ENCODE measurements at places on chromosomes 1 and 21. TPM values are rescaled to one million over a fixed set of nuclear protein-coding genes. Genes with fewer than 3 reads are reported as not detected.

DNA sequence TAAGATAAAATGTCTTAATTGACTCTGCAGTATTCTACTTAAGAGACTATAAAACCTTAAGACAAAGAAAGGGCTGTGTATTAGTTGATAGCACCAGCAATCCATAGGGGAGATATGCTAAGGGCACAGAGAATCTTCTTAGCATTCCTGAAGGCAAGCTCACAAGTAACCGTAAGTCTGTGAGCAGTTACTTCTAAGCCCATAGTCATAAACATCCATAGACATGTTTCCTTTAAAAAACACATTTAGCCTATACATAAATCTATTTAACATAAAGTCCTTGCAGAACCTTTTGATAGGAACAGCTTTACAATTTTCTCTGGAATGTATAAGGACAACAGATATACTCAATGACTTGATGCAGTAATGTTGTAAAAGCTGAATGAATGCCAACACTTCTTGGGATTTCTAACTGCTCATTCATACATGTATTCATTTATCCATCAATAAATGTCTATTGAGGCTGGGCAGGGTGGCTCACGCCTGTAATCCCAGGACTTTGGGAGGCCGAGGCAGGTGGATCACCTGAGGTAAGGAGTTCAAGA is 6.3 kb upstream of the ERRFI1 start:
- no peak for DNase-seq

GRCh38 chr1:29593601-29594382 is 357.5 kb downstream of the PTPRU start:
- no peak for DNase-seq

The SPAG17 gene
- total RNA-seq, result not detected

GRCh38 chr21:28522014-28522799 is 470.5 kb downstream of the LTN1 start:
- DNase-seq, result no peak

DNA sequence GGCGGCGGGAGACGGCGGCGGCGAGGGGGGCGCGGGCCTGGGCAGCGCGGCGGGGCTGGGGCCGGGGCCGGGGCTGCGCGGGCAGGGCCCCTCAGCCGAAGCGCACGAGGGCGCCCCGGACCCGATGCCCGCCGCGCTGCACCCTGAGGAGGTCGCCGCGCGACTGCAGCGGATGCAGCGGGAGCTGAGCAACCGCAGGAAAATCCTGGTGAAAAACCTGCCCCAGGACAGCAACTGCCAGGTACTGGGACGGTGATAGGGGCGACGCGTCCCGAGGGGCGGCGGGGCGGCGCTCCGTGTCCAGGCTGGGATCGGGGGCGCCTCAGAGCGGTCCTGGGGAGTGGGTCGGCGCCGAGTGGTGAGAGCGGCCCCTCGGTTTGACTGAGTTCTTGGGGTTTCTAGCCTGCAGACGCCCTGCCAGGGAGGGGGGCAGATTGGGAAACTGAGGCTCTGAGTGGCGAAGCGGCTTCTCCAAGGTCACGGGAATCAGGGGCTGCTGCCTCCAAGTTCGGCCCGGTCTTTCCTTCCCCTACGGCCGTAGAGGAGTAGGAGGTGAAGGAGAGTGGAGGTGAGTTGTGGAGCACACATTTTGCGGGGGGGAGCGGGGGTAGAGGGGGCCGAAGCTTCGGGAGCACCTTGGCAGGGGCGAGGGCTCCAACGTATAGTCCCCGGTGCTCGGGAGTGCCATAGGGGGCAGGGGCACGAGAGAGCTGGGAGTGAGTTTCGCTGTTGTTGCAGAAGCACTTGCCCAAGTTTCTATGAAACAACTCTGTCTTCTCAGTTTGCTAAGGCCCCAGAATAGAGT is 508 bp downstream of the RAVER2 start:
- DNase-seq, result no peak

DNA sequence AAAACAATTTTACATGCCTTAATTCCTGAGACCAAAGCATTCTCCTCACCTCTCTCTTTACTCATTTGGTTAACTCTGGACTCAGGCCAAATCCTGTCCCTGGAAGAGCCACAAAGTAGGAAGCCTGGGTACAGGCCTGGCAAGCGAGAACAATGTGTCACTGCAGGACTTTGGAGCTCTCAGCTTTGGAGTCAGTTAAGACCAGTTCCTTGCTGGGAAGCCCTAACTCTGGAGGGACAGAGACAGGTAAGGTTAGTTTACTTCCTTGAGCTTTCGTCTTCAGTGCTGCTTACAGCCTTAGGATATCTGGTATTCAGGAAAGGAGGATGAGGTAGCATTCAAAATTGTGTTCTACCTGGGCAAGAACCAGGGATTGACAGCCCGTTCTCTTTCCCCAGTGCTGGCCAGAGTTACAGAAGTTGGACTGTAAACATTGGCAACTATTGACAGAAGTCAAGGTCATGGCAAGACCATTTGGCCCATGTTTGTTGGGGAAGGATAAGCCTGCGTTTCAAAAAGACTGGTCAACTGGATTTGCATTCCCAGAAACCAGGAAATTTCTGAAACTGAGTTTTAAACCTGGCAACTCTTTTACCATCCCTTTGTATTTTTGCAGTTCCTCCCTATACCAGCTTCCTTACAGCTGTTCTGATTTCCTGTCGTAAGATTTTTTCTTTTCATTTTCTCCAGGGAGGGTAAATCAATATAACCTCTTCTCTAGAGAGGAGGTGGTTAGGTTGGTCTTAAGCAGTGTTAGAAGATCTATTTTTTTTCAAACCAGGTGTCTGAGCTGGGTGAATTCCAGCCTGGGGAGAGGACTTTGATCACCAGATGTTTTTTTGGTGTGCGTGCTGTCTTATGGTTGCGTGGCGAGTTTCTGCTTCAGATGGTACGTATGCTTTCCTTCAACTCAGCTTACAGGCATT is at the start of gene C4BPB:
TSS of gene C4BPB (plus strand) at position 160 of the 926 bp plus-strand sequence. CDS start at position 832, 672 bp downstream.
- no peak for DNase-seq

- DNase-seq, result no peak
Measured at GRCh38 chr1:66273656-66274055, 260.3 kb upstream of the SGIP1 start.

The AMY1C gene
- not detected for total RNA-seq

DNA sequence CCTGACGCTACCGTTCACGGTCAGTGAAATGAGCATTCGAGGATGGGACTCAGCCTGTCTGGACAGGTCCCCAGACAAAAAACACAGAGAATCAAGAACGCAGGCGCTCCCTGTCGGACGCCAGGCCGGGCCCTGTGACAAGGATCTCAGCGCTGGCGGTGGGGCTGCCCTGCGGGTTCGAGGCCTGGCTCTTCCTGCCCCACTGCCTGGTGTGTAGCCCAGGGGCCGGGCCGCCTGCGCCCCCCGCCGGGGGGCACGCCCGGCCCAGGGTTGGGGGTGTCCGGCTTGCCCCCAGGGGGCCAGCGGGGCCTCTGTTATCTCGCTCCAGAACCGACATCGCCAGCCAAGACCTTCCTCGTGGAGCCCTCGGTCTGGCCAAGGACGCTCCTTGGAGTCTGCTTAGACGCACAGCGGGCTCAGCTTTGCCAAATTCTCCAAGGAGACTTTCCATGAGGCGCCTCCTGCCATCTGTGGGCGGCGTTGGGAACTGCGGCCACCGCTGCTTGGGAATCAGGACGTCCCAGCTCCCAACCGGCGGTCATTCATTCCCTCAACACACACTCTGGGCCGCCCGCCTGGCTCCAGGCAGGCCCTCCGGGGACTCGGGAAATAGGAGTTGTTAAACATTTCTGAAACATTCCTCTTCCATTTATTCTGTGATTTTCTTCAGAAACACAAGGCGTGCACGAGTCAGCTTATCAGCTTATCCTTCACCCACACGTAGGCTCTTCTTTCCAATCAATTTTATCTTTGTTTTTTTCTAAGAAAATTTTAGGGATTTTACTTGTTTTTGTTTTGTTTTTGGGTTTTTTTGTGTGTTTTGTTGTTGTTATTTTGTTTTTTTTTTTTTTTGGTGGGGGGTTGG is 11.3 kb upstream of the RIPK4 start:
- peak; percentile 37 for DNase-seq

The SH3GLB1 gene
- 58.0 TPM for total RNA-seq

The IFI44 gene
- 59.4 TPM for total RNA-seq

The CDK18 gene
- total RNA-seq, result 7.9 TPM

The KLHL21 gene
- 38.9 TPM for total RNA-seq

The AQP10 gene
- not detected for total RNA-seq

GRCh38 chr1:28328228-28328648 is 602 bp upstream of the MED18 start:
- DNase-seq, result no peak

- no peak for DNase-seq
Measured at GRCh38 chr21:44722731-44723130, 11.4 kb upstream of the TSPEAR start.

Data from activated naive CD4-positive, alpha-beta T cell treated with anti-CD3 and anti-CD28 coated beads, Interleukin-2, amount 50 U/mL, for 72 hours (primary cell).